ENCODE measurements at places on chromosomes 3 and 15. TPM values are rescaled to one million over a fixed set of nuclear protein-coding genes. Genes with fewer than 3 reads are reported as not detected.

ALPK3 gene
- 16.1 TPM for total RNA-seq

GRIP2 gene
- 0.45 TPM for total RNA-seq

CCR8 gene
- total RNA-seq: not detected

- DNase-seq: no peak
- H3K36me3 ChIP-seq: no peaks in the 10 kb centered on the region
- no peaks in the 10 kb centered on the region for H3K27me3 ChIP-seq
- no peak overlapping the region for H3K27ac ChIP-seq
- no peaks in the 10 kb centered on the region for H3K4me1 ChIP-seq
Measured at GRCh38 chr3:144128108-144128892, 156.7 kb downstream of the DIPK2A start.

DNA sequence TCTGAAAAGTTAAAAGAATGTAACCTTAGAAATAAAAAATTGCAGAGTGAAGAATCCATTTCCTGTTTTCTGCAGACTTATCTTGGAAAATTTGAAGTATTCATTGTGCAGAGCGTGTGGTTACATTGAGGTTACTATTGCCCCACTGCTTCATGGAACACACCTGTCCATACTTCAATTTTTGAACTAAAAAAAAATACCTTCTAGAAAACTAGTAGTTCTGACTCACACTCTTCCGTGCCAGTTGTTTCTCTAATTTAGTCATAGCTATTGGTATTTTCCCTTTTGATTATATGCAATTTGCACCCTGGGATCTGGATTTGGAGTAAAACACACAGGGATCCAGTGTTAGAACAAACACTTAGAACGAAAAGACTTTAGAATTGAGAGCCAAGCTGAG is 111.8 kb upstream of the LYSMD4 start:
- no peak for DNase-seq
- no peak overlapping the region for H3K27ac ChIP-seq
- H3K36me3 ChIP-seq: no peaks in the 10 kb centered on the region
- no peak overlapping the region for H3K4me3 ChIP-seq

- no peaks in the 10 kb centered on the region for H3K4me1 ChIP-seq
- H3K4me3 ChIP-seq: no peak overlapping the region
- no peak overlapping the region for H3K27ac ChIP-seq
Measured at GRCh38 chr15:100863075-100863795, 16.4 kb upstream of the ALDH1A3 start.

Measured in esophagus muscularis mucosa (tissue), 4 donors.